Cerebellar nuclear complex (tissue), 1 donor: ENCODE measurements at places on chromosomes 7 and 10.

GRCh38 chr10:127145173-127145572, 51.2 kb downstream of the INSYN2A start:
- no peak for DNase-seq

GRCh38 chr10:70652761-70653657, 19.3 kb upstream of the ADAMTS14 start:
- no peak for DNase-seq

DNA sequence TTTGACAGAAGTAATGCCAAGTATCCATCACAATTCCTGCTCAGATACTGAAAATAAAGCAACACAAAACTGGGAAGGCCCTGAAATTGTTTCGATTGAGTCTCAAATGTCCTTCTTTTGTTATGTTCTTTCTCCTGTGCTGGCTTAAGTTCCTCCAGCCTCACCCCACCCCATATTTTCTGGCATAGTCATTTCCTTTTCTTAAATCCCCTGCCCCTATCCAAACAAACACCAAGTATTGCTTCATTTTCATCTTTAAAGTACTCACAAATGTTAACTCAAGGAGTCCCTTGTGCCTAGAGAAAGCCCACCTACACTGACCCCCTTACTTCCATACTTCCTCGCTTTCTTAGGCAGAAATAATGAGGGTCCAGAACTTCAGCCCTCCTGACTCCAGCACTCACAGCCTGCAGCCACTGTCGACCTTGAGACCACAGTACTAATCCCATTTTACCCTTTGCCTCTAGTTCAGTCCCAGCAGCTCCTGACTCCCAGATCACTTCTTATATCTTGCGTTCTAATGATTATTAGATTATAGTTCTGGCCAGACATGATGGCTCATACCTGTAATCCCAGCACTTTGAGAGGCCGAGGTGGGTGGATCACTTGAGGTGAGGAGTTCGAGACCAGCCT, 73.2 kb upstream of the ST8SIA6 start:
- no peak for DNase-seq

DNA sequence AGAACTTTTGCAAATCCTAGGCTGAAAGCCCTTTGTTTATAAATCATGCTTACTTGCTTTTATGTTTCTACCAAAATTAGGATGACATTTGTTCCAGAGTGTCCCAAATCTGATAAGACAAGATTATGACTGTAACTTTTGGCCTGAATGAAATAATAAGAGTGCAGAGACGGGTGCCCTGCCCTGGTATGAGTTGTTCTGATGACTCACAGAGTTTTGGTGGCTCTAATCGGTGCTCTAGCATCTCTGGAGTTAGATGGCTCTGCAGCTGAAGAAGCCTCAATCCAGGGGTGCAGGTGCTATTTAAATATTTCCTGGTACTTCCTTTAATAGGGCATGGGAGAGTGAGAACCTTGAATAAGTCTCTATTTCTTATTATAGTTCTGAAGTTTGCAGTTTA, 102.2 kb upstream of the ELMO1 start:
- no peak for DNase-seq

DNA sequence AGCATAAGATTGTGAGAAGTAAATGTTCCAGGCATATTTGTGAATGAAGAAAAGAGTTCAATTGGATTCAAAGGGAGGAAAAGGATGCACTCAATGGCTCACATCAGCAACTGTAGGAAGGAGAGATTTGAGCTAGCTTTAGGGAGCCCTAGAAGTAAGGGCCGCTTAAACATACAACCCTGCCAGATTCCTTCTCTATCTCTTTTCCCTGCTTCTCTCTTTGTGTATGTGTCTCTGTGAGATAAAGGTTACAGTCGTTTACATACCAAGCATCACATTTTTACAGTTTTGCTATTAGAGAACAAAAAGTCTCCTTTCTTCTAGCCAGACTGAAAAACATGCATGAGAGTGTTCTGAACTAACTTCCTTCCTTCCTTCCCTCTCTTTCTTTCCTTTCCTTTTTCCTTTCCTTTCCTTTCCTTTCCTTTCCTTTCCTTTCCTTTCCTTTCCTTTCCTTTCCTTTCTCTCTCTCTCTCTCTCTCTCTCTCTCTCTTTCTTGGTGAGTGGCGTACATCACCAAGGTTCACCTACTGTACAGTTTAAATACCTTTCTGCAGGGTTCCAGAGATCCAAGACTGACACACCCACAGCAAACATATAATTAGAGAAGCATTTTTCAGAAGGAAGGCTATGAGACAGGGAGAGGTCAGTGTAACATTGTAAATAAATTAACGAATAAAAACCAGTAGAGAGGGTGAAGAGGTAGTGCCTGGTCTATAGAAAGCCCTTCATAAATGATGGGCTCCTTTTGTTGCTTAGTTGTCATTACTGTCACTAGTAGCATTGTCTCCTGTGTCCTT, 240.4 kb downstream of the ARL4A start:
- DNase-seq: no peak

- DNase-seq: no peak
Measured at GRCh38 chr7:139620676-139621344, 97.3 kb downstream of the CLEC2L start.

DNA sequence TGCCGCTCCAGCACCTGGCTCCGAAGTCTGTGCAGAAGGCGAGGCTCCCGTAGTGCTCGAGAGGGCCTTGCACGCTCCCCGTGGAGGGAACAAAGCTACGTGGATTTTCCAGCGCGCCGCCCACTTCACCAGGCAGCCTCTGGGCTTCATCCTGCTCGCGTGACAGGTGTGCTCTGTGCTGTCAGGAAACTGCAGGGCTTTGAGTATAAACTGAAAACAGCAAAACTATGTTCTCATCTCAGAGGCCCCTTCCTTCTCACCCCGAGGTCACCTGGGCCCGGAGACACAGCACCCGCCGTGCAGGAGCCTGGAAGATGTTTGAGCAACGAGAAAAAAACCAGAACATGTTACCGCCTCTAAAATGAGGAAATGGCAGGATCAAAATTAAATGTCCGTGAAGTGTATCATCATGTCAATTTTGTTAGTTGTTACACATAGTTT, 17.6 kb upstream of the GPR146 start:
- DNase-seq: no peak

DNA sequence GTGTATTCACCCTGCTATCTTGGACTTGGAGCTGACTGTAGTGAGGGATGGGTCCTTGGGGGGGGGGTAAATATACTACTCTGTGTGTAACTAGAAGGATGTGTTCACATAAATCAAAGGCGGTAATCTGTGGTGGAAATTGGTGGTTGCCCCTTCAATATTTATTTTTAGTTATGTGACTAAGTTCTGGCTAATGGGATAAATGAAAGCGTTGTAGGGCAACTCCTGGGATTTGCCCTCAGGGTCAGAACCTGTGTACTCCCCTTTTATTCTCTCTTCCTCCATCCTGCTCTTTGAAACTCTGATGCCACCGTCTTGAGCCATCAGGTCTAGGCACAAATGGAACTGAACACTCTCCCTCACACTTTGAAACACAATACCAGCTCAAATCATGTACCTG, 24.3 kb upstream of the ST7 start:
- no peak for DNase-seq

DNA sequence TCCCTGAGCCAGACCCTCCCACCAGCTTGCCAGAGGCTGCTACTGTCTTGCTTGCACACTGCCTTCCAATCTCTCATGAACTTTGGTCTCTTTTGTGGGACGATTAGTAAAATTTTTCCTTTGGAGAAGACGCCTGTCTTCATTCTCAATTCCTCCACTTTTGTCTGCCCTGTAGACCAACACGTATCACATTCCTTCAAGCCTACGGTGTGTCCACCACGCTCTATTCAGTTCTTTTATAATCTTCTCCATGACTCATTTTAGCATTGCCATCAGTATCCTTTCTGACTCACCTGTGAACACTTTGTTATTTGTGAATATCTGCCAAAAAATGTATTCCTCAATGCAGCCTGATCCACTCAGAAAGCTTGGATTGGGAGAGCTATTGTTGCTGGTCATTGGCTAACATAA, 1.4 kb downstream of the GIMAP5 start:
- DNase-seq: no peak

- no peak for DNase-seq
Measured at GRCh38 chr7:54961391-54961790, 57.4 kb upstream of the EGFR start.

DNA sequence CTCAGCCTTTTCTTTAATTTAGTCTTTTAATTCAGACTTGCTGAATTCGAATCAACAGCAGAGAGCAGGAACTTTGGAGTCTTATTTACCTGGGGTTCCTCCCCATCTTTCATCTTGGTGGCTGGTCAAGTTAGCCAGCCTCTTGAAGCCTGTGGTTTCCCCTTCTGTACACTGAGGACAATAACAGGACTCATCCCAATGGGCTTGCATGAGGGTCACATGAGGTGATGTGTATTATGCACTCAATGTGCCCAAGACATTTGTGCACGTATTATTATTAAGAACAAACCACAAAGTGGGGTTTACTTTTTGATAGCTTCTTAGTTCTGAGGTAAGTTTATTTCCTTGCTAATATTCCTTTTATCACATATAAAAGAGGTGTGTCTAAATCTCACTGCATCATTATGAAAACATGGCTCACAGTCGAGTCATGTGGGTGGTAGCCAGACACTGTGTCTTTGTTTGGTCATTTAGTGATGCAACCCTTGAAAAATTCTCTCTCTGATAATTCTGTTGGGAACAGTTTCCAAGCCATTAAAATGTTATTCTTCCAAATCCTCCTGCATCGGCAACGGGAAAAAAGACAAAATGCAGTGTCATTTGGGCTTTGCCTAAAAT, 86.5 kb upstream of the GRB10 start:
- DNase-seq: no peak

- no peak for DNase-seq
Measured at GRCh38 chr10:34187201-34187600, 627.9 kb downstream of the PARD3 start.

- DNase-seq: no peak
Measured at GRCh38 chr7:18489624-18490023, 5.9 kb upstream of the HDAC9 start.

GRCh38 chr7:115116773-115117715, 195.2 kb downstream of the MDFIC start:
- no peak for DNase-seq

DNA sequence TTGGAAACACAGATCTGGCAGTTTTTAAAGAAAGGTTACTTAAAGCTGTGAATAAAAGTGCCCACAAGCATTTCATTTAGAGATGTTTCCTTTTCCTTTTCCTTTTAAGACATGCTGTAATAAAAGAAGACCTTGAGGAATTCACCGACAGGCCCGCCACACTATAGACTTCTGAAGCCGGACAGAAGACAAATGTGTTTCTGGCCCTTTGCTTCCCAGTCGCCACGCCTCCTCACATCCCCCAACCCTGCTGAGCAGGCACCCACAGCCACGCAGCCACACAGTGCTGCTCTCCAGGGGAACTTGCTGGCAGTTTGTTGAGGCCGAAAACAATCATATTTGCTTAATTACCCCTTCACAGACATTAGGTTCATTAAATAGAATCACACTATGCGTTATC, 83.4 kb downstream of the SLC25A13 start:
- no peak for DNase-seq

DNA sequence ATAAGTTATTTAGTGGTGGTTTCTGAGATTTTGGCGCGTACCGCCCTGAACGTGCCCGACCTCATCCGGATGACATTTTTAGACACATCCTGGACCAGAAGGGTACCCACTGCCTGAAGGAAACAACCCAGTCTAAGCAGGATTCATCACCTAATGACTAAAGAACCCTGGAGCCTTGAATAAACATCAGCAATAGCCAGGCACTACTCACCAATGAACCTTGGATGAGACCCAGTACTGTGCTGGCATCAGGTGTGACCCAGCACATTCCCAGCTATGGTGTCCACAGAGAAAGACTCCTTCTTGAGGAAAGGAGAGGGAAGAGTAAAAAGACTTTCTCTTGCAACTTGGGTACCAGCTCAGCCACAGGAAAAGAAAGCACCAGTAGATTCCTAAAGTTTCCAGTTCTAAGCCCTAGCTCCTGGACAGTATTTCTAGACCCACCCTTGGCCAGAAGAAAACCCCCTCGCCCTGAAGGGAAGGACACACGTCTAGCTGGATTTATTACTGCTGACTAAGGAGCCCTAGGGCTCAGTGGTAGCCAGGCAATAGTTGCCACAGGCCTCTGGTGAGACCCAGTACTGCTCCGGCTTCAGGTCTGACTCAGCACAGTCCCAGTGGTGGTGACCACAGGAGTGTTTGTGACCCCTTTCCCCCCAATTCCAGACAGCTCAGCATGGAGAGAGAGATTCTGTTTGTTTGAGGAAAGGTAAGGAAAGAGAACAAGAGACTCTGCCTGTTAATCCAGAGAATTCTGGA, 32.5 kb downstream of the ZNF277 start:
- DNase-seq: no peak

- no peak for DNase-seq
Measured at GRCh38 chr10:11746883-11747539, 4.8 kb downstream of the ECHDC3 start.

GRCh38 chr10:44831581-44831980, 79.6 kb upstream of the TMEM72 start:
- no peak for DNase-seq

DNA sequence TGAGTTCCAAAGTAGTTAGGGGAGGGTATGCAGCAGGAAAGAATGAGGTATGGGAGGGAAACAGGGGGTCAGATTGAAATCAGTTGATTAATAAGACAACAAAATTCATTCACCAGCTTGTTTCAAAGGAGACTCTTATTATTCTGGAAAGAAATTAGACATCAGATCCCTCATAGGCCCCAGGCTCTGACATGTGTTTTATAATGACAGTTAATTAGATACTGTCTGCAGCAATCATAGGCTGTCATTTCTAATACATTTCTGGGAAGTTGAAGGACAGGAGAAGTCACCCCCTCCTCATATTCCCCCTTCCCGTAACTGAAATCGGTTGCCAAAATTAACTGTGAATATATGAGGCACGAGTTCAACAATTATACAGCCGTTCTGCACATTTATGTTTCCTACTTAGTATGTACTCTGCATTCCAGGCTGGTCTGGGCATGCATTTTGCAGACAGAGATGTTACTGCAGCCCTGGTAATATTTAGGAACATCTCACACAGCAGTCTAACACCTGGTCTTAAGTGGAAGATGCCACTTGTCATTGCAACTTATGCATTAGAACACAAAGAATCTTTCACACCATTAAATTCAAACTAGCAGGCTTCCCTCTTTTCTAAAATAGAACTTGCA, 355.2 kb upstream of the LRGUK start:
- DNase-seq: no peak

DNA sequence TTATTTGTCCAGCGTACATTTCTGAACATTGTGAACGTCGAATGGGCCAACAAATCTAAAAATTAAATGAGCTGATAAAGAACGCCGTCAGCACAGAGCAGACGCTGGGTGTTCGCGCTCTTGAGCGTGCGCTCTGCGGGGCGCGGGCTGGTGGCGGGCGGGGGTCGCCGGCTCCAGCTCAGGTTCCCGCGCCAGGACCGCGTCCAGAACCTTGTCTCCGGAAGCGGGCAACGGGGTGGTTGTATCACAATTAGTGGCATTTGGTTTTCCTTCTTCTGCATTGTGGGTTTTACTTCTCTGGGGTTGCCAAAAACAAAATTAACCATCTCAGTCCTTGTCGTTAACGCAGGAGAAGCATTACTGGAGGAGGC, 2.4 kb downstream of the CYP2E1 start:
- DNase-seq: no peak

GRCh38 chr10:3668276-3668965, 116.6 kb downstream of the KLF6 start:
- no peak for DNase-seq
